Central memory CD4-positive, alpha-beta T cell (primary cell): ENCODE measurements at places on chromosomes 13 and 19.

- DNase-seq = peak; percentile 3
Observed at GRCh38 chr13:30978981-30979956, 46.8 kb downstream of the TEX26 start.

DNA sequence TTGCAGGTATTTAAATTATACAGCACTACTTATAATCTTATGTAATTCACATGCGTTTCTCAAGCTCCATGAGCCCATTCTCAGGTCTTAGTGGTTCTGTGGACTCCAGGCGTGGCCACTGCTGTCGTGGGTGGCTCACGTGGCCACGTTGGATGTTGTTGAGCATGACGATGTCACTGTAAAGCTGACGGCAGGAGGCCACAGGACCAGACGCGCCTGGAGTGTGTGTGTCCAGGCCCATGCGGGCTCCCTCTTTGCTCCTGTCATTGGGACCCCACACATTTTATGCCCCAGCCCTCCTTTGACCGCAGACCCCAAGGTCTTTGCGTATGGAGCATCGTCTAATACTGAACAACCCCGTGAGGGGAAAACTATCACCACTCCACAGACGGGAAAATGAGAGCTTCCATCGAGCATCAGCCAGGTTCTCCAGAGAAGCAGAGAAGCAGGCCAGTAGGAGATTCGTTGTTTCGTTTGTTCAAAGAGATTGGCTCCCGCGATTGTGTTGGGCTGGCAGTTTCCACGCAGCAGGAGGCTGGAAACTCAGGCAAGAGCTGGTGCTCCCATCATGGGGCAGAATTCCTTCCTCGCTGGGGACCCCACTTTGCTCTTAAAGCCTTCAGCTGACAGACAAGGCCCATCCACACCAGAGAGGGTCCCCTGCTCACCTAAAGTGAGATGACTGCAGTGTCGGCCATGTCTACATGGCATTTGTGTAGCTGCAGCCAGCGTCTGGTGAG lies 129.3 kb upstream of the SPACA7 start:
- no peak for DNase-seq

- DNase-seq = no peak
Observed at GRCh38 chr13:83568019-83568418, 314.3 kb downstream of the SLITRK1 start.

- no peak for DNase-seq
Observed at GRCh38 chr13:95403349-95404140, 102.3 kb upstream of the ABCC4 start.

DNA sequence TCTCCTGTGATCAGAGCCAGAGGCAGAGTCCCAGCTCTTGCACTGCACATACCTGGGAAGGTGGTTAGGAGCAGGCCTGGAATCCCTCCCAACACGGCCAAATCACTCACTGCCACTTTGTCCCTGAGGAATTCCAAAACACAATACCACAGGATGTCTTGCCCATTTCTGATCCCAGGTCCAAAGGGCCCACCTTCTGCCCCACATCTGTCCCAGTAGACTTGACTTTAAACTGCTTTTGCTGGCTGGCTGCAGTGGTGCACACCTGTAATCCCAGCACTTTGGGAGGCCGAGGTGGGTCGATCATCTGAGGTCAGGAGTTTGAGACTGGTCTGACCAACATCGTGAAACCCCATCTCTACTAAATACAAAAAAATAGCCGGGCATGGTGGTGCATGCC lies 18.9 kb downstream of the ZNF536 start:
- DNase-seq = no peak

DNA sequence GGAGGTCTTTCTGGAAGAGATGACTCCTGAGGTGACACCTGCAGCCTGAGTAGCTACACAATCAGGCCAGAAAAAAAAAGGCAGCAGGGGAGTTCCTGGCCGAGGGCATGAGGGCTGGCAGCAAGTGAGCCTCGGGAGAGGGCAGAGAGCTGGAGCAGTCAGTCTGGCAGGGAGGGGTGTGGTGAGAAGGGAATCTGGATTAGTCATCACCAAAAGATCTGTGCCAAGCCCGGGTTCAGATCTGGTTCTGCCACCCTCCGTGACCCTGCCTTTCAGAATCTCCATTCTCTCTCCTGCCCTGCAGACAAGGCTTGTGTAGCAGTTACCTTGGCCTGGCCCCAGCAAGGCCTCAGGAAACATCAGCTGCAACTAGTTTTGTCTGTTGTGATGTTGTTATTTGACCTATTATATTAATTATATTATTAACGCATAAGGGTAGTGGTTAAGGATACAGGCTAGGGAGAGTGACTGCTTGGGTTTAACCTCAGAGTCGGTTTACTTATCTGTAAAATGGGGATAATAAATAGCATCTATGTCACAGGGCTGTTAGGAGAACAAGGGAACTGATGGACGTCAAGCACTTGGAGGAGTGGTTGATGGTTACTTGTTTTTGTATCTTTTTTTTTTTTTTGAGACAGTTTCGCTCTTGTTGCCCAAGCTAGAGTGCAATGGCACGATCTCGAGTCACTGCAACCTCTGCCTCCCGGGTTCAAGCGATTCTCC lies 2.7 kb upstream of the CAPNS1 start:
- no peak for DNase-seq

DNA sequence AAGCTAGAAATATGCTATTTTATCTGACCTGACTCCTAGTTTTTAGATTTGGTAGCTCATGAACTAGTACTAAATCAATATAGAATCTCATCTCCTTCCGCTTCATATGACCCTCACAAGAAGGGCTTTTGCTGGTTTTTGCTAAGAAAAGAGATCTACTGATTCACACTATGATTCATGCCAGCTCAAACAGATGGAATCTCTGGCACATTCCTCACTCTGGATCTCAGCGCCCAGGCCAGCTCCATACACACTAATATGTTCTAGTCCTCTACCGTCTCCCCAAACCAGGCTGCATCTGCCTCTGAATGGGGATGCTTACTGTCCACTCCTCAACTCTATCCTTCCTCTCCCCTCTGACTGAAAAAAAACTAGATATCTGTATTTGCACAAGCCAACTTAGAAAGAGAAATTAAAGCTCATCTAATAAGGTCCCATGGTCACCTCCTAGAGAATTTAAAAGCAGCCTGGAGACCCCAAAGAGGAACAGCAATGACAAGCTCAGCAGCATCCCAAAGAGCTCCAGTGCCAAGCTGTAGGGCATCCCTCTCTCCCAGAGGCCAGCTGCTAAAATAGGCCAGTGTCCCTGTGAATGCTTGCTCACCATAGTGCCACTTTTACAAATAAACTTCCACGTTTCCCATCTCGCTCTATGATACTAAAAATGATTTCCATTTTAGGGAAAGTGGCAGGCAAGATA lies 74.9 kb downstream of the LHFPL6 start:
- DNase-seq = no peak

DNA sequence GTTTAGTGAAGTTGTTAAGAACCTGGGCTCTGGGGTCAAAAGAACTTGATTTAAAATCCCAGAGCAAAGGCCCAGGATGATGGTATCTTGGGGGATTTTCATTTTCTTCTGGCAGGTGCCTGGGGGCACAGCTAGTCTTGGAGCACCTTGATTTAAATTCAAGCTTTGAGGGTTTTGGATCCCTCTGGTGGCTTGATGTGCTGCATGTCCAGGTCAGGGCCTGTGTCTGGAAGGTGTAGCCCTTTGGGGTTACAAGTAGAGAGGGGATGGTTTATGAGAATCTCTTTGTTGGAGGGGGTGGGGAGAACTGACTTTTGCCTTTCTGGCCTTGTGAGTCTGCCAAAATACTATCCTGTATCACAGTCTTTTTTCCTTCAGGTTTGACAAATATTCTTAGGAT lies 55.8 kb downstream of the AKAP11 start:
- DNase-seq = no peak

GRCh38 chr13:30652746-30653386 lies 35.1 kb downstream of the USPL1 start:
- DNase-seq = no peak
